CD4-positive, alpha-beta T cell treated with Interleukin-15 for 1 hour (primary cell): ENCODE measurements at places on chromosomes 4 and X.

GRCh38 chrX:151753313-151754046, 18.9 kb downstream of the CNGA2 start:
- no peak for DNase-seq

DNA sequence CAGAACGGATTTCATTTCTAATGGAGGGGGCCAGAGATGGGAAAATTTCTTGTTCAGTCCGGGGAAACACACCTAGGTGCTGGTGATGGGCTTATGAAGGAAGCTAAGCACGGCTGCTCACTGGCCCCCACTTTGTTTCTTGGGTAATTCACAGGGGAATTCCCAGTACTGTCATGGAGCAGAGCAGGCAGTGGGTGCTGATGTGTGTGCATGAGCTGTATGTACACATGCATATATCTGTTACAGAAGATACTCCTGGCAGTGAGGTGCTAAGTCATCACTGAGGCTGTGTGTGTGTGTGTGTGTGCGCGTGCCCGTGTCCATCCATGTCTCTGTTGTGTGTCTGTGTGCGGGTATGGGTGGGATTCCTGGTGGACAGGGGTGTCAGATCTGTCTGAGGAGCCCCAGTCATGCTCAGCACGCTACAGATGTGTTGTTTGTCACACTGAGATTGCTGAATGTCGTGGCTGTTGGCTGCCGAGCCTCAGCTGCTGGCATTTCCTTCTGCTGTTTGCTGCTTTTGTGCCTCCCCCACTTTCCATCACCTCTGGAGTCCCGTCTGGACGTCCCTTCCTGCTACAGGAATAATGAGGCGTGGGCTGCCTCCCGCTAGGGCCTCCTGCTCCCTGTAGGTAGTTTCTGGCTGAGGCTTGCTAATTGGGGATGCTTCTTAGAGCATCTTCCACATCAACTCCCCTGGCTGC, 53.3 kb downstream of the JADE1 start:
- DNase-seq, result peak; percentile 35

DNA sequence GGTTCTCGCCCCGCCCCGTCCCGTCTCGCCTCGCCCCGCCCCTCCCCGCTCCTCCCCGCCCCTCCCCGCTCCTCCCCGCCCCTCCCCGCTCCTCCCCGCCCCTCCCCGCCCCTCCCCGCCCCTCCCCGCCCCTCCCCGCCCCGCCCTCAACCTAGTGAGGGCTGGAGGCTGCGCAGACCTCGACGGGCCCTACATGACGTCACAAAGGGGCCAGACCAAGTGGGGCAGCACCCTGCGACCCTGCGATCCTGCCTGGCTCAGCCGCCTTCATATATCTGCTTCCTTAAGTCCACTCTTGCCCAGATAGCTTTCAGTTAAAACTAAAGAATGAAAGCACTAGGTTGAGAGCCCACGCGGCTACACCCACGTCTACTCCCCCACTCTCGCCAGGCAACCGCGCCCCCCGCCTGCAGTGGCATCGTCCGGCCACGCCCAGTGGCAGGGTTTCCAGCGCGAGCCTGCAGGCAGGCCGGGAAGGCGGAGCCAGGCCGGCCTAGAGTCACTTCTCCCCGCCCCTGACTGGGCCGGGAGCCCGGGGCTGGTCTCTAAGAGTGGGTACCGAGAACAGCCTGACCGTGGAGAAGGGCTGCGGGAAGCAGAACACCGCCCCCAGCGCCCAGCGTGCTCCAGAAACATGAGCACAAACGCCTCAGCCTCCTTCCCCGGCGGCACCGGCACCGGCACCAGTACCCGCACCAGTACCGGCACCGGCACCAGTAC, 1.5 kb upstream of the MAOA start:
- peak; percentile 92 for DNase-seq

GRCh38 chr4:124105212-124105611, 607.3 kb downstream of the ANKRD50 start:
- DNase-seq, result no peak

- DNase-seq, result no peak
Measured at GRCh38 chrX:15158736-15159406, 111.0 kb downstream of the ASB9 start.

GRCh38 chr4:72817012-72817411, 248.0 kb upstream of the ADAMTS3 start:
- no peak for DNase-seq

DNA sequence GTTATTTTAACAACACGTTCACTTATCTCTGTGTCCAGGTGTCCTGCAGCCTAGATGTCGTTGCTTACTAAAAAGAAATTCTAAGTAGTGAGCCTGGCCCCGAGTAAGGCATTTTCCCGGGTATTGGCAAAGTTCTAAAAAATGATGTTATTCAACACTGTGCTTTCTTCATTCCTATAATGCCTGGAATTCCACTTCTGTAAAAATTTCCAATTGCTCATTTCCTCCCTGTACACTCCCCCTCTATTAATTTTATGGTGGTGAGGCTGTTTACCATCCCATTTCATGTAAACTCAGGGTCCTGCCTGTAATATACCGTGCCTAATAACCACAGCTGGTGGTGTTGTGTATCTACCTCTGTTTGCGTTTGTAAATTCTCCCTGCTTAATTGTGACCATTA, 14.2 kb downstream of the BST1 start:
- DNase-seq, result no peak
